ENCODE measurements at places on chromosomes 3 and 15. TPM values are rescaled to one million over a fixed set of nuclear protein-coding genes. Genes with fewer than 3 reads are reported as not detected.

SH3BP5 gene
- 56.3 TPM for total RNA-seq

CCR8 gene
- total RNA-seq: not detected

WDR72 gene
- total RNA-seq: not detected

CCDC54 gene
- not detected for total RNA-seq

PLCL2 gene
- total RNA-seq: 10.7 TPM

WDR93 gene
- under 0.01 TPM for total RNA-seq

PLA2G4D gene
- not detected for total RNA-seq
